ENCODE measurements at places on chromosomes 3 and 15.

DNA sequence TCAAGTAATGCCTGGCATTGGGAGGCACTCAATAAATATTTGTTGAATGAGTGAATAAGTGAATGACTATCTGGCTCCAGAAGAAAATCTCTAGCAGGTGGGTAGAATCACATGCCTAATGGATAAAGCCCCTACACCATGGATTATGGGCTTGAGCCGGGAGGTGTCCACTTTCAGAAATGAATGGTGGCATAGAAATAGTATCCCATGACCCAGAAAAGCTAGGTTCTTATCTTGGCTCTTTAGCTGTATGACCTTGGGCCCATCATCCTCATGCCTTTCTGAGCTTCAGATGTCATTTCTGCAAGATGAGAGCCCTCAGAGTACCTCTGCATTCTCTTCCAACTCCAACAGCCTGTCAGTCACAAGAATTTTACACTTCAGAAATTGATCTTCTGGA is 37.3 kb upstream of the TNIK start:
- no peak for DNase-seq

DNA sequence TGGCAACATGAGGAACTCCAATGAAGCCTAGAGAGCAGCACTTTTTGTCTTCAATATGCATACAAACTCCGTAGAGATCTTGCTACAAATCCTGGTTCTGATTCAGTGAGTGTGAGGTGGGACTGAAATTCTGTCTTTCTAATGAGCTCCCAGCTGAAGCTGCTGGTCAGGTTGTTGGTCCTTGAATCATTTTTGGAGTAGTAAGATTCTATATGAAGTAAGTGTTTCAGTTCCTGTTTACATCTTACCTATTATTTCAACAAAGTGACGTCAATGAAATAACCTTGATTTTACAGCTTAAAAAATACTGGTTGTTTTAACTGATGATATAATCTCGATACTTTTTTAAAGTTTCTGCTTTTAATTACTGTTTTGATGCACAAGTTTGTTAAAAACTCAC is 33.9 kb downstream of the SHQ1 start:
- peak; percentile 59 for DNase-seq

GRCh38 chr3:109225516-109225915 is 89.0 kb downstream of the C3orf85 start:
- no peak for DNase-seq

DNA sequence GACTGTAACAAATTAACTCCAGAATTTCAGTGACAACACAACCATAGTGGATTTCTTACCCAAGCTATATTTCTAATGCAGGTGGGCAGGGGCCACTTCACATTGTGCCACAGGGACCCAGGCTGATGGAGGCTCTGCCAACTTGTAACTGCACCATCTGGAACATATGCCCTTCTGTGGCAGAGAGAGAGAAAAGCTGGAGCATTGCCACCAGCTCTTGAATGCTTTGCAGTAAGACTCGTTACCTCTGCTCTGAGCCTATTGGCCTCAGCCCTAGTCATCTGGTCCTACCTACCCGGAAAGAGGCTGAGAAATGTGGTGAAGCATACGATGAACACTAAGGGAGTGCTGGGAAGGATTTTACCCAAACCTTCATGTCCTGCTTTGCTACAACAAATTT is 587.1 kb downstream of the ZNF385D start:
- no peak for DNase-seq

Data from OCI-LY7 (cell line).